ENCODE measurements at places on chromosomes 6 and 20.

GRCh38 chr6:149990661-149991471, 27.1 kb downstream of the ULBP1 start:
- no peak for DNase-seq

- DNase-seq, result no peak
These were observed 435 bp downstream of the ZSWIM3 start for GRCh38 chr20:45857882-45858216.

DNA sequence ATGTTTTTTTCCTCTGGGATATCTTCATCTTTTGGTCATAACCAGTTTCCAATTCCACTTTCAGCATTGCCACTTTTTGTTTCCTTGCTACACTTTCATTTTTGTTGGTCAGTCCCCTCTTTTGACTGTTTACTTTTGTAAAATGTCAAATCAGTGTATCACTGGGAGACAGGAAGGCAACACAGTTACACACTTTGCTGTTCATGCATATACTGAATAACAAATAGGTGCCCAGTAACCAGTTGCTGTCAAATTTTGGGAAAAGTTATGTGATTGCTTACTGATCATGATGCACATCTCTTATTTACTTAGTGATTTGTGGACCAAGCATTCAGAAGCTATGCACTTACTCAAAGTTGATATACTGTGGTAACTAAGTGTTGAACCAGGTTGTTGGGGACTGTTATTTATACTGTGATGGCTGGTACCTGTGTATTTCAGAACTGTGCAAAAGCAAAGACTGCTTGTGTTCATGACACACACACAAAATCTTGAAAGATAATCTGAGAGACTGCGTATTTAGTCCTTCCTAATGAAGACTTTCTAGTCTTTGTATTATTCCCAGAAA, 41.0 kb downstream of the ZNF292 start:
- DNase-seq, result no peak

GRCh38 chr20:36125097-36125496, 29.4 kb upstream of the EPB41L1 start:
- no peak for DNase-seq

GRCh38 chr6:91678679-91679446, 1092.0 kb upstream of the MAP3K7 start:
- no peak for DNase-seq

- DNase-seq, result no peak
These were observed 20.0 kb downstream of the PDSS2 start for GRCh38 chr6:107439406-107439805.

GRCh38 chr6:157019733-157020132, 242.6 kb downstream of the ARID1B start:
- DNase-seq, result no peak

DNA sequence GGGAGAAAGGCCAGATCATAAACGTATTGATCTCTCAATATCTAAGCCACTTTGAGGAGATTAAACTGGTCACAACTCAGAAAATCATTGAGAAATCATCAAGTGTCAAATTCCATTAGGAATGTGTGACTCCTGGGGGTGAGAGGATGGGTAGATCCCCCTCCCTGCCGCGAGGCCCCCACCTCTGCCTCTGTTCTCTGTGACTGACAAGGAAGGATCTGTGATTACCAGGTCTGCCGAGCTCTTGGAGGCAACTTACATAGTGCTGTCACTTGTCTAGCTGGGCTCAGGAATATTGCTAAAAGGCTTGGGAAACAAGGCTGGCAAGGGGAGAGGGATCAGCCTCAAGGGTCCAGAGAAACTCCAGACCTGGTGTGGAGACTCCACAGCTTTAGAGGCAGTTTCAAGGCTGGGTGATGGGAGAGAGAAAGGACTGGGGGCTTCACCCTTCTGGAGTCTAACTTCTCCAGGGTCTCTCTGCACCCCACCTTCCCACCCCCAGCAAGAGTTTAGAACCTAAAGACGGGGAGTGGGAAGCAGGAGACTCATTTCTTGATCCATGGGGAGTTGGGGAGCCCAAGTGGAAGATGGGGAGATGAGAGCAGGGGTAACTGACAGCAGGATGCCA, 11.6 kb upstream of the ARMC12 start:
- no peak for DNase-seq

DNA sequence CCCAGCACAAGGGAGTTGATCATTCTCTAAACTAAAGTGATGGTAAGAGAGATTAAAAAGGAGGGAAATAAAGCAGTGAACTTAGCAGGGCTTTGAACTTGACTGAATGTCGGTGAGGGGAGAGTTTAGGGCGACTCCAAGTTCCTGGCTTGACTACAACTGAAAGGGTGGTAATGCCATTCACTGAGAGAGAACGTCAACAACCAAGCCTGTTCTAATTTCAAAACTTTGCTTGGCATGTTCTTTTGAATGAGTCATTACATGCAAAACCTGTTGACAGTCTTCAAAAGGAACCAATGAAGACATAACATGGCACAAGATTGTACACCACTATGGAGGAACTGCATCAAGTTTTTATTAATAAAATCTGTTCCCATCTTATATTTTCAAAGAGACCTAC, 10.3 kb upstream of the MYB start:
- no peak for DNase-seq

- DNase-seq, result no peak
These were observed 64.1 kb upstream of the ZNF217 start for GRCh38 chr20:53657732-53658131.

- no peak for DNase-seq
These were observed 244.1 kb upstream of the QKI start for GRCh38 chr6:163170294-163170883.

DNA sequence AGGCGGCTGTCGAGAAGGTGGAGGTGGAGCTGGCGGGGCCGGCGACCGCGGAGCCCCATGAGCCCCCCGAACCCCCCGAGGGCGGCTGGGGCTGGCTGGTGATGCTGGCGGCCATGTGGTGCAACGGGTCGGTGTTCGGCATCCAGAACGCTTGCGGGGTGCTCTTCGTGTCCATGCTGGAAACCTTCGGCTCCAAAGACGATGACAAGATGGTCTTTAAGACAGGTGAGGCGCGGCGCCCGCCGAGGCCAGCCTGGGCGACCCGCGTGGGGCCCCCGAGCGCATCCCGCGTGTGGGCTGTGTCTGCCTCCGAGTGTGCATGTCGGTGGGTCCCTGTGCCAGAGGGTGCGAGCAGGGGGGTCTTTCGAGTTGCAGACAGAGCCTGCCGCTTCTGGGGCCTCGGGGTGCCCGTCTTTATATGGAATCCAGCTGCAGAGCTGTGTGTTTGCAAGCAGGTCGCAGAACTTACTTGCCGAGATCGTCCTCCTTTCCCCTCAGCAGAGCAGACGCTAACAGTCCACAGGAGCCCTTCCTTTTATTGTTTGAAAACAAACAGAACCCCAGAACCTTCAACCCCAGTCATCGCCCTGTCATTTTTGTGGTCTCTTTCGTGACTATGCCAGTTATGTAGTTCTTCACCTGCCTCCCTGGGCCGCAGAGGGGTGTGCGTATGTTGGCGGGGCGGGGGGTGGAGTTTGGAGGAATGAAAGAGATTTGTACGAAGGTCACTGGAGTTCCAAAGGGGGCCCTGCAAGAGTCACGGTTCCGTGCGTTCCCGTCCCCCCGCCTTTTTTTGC, 766 bp downstream of the SLC16A10 start:
- no peak for DNase-seq

DNA sequence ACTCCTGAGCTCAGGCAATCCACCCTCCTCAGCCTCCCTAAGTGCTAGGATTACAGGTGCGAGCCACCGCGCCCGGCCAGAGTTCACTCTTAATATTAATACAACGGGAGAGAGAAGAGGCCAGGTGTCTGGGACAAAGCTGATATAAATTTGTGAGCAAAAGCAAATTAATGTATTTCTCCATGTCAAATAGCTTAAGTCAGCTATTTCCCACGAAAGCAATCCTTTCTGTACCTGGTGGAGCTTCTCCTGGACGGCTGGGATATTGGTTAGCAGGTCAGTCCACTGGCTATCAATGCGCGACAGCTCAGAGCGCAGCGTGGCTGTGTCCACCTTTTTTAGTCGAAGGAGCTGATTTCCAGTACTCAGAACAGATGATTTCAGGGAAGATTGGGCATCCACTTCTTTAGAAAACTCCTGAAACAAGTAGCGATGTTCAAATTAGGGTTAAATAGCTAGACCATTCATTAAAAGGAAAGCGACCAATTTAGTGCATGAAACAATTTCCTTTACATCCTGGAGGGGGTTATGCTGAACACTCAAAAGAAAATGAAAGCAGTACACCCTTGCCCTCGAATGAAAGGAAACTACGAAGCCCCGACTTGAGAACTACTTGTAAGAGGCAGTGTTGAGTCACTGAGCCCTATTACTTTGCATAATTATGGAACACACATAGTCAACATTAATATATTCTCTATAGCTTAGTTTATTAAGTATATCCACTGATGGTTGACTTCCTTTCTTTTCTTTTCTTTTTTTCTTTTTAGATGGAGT, 403.4 kb downstream of the SYNE1 start:
- DNase-seq, result no peak

- no peak for DNase-seq
These were observed 40.6 kb downstream of the TOX2 start for GRCh38 chr20:43955062-43955749.

- no peak for DNase-seq
These were observed 592 bp downstream of the LTB start for GRCh38 chr6:31581434-31582229.

- no peak for DNase-seq
These were observed 31.5 kb downstream of the POM121L2 start for GRCh38 chr6:27280540-27281000.

DNA sequence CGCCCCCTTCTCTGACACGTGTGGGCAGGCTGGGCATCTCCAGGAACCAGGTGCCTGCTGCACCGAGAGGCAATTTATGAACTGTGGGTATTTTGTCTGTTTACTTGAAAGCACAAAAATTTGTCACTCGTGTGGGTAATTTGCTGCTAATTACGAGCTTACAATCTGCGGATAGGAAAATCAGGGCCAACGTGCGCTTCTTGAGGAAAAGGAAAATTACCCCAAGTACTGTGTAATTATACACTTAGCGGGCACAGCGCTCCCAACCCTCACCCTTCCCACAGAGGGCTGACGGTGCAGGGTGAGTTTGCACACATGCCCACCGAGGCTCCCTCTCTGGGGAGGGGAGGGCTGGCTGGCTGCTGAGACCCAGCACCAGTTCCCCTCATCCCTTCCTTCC, 25.3 kb upstream of the MDGA1 start:
- no peak for DNase-seq

DNA sequence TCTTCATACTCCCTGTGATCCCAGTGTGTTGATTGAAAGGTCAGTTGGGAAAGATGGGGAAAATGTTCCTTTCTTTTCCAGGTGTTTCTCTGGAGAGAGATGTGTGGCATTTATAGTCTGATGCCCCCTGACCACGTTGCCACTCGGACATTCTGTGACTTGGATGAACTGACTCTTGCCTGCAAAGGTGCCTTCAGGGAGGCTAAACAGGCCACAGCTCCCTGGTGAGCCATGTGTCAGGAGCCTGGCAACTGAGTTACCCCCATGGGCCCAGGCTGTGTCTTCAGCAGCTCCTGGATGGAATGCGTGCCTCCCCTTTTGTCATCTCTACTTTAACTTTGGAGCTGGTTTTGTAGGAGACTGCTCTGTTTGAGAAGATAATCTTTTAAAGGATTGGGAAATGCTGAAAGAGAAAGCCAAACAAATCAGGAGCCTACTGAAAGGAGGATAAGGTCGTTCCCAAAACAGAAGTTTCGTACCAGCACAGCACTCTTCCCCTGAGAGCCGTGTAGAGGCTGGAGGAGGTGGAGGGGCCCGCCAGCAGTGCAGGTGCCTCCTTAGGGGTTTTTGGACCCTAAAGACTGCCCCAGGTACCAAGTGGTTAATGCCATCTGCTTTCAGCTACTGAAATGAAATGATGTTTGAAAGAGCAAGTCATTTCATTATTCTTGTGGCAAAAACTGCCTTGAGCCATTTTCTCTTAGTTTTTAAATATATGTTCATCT, 322.8 kb downstream of the ZFAND3 start:
- DNase-seq, result no peak

GRCh38 chr6:706146-706545, 13.2 kb upstream of the EXOC2 start:
- no peak for DNase-seq

- DNase-seq, result no peak
These were observed 384.0 kb upstream of the SASH1 start for GRCh38 chr6:147958683-147959082.

DNA sequence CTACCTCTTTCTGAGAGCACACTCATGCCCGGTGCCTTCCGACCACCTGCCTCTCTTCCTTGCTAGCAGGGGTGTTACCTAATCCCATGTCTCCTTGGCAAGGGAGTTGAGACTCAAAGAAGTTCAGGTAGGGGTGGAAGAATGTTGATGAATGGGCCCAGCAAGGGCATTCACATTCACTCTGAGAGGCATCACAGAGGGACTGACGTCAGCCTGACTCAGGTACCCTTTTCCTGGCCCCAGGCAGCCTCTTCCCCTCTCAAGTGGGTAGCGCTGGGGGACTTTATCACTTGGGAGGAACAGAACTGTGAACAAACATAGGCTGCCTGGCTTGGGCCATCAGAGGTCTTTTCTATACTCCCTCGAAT, 35.3 kb downstream of the HM13 start:
- DNase-seq, result no peak

DNA sequence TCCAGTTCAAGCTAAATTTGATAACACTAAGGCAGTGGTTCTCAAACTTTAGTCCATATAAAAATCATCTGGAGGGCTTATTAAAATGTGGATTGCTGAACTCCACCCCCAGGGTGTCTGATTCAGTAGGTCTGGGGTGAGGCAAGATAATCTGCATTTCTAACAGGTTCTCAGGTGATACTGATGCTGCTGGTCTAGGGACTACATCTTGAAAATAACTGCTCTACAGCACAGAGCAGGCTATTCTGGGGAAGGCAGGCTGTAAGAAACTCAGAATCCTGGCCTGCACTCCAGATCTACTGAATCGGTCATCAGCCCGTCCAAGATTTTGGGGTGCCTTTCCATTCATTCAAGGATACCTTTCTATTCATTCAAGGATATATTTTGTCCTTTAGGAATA, 11.5 kb downstream of the CALHM5 start:
- no peak for DNase-seq

Measured in amygdala (tissue), 56 donors.